T47D (cell line): ENCODE measurements at places on chromosomes 1 and 21.

DNA sequence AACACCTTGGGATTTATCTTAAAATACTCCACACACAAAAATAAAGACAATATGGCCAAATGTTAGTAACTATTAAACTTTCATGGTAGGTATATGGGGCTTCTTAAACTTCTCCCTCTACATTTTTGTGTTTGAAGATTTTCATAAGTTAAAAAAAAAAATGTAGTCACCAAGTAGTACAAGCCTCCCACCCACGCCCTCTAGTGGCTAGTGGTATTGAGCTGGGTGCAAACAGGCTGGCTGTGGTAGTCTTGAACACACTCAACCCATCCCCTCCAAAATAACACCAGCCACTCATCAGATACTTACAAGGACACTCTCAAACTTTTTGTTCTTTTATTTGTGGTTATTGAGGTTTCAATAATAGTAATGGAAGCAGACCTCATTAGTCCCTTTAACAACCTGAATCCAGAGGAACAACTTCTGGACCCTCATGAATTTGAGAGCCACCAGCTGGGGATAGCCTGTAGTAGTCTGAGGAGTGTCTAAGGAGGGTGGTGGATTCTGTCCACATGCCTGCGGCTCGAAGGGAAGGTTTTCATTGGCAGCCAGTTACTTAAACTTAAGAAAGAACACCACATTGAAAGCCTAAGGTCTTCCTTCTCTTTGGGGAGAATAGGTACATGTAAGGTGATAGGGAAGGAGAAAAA is 15.6 kb downstream of the RD3 start:
- peak; percentile 82 for DNase-seq

GRCh38 chr1:56434025-56434424 is 145.3 kb downstream of the PLPP3 start:
- no peak for DNase-seq

GRCh38 chr1:104768466-104768865 is 1018.8 kb downstream of the AMY1C start:
- DNase-seq = no peak

DNA sequence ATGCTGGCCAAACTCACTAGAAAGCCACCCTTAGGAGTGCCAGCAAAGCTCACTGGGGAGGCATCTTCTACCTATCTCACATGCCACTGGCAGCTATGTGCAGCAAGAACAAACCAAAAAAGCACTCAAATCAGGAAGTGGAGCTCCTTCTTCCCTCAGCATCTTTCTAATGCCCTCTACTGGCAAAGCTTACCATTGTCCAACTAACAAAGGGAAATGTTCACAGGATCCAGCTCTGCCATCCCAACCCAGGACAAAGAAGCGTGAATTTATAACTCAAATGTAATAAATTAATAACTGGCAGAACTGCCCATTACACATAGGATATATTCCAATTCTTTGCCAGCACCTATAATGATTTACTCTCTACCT is 38.9 kb downstream of the LEPR start:
- peak; percentile 62 for DNase-seq

- no peak for DNase-seq
Observed at GRCh38 chr1:91596474-91596873, 95.8 kb downstream of the CDC7 start.

GRCh38 chr1:207407655-207408260 is 46.4 kb upstream of the CR2 start:
- no peak for DNase-seq

GRCh38 chr1:11328444-11328843 is 55.4 kb downstream of the UBIAD1 start:
- no peak for DNase-seq

DNA sequence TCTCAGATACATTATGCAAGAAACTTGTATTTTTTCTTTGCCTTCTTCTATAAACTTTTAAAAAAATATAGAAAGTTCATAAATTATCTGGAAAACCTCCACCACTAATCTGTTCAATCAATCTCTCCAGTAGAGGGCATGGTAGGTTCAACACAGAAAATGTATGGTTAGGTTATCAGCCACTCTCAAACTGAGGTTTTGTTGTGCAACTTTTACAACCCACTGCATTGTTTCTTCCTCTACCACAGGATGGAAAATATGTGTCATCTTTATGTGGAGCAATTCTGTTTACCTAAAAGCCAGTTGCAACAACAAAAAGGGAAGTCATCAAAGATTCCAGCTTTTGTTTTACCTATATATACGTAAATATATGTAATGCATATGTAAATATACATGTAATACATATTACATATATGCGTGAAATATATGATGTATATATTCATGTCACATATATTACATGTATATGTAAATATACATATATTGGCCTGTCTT is 3.0 kb upstream of the RGS2 start:
- DNase-seq = no peak

DNA sequence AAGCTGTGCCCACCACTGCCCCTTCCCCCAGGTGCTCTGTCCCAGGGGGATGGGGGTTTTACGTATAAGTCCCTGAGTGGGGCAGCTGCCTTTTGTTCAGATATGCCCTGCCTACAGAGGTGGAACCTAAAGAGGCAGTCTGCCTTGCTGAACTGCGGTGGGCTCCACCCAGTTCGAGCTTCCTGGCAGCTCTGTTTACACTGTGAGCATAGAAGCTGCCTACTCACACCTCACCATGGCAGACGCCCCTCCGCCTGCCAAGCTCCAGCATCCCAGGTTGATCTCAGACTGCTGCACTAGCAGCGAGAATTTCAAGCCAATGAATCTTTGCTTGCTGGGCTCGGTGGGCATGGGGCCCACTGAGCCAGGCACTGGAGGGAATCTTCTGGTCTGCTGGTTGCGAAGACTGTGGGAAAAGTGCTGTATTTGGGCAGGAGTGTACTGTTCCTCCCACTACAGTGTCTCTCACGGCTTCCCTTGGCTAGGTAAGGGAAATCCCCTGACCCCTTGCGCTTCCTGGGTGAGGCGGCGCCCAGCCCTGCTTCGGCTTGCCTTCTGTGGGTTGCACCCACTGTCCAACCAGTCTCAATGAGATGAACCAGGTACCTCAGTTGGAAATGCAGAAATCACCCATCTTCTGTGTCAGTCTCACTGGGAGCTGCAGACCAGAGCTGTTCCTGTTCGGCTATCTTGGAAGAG is 17.6 kb upstream of the RWDD3 start:
- DNase-seq = no peak
